ENCODE measurements at places on chromosomes 2 and 18.
A peak's percentile ranks its signal among the peaks of the same experiment; 100 is the strongest.

DNA sequence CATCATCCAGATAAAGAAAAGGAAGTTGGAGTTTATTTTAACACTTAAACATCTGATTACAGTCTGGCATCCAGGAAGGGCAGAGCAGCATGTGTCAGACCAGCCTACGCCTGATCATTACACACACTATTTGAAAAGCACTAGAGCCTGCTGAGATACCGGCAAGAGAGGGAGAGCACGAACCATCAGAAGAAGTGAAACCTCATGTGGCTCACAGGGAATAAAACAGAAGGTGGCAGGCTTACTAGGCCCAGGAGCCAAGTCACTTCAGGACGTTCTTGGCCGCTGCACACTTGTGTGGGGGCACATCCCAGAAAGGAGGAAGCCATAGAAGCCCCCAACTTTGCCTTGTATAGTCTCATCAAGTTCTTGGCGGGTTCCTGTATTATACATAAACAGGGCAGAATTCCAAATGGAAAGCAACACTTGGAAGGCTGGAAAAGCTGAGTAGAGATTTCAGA lies 105.5 kb downstream of the UGGT1 start:
- DNase-seq: no peak

- DNase-seq: no peak
Measured at GRCh38 chr2:15225131-15225530, 336.0 kb downstream of the NBAS start.

GRCh38 chr2:127640082-127641072 lies 5.6 kb upstream of the GPR17 start:
- no peak for DNase-seq

GRCh38 chr2:160408959-160409291 lies 84.7 kb downstream of the RBMS1 start:
- DNase-seq: no peak

DNA sequence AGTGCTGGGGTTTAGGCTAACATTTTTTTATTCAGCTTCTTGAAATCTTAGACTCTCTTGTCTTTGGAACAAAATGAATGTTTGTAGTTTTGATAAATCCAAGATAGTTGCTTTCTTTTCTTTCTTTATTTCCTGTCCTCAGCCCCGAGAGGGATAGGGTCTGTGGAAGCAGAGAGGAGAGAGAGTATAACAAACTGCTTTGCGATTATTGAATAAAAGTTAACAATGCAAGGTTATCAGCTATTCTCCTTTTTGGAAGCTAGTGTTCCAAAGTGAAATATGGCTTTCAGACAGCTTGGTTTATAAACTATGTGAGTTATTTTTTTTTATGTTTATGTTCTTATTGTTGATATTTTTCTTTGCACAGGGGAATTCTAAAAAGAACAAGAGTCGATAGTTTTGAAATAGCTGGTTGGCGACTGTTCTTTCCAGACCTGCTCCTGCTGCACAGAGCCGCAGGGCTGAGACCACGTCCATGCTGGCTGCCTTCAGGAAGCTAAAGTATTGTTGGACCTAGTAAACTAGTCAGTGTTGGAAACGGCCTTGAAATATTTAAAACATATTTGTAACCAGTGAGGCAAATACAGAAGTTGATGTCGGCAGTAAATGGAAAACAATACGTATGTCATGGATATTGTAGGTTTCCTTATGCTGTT lies 15.5 kb upstream of the STON1 start:
- no peak for DNase-seq

DNA sequence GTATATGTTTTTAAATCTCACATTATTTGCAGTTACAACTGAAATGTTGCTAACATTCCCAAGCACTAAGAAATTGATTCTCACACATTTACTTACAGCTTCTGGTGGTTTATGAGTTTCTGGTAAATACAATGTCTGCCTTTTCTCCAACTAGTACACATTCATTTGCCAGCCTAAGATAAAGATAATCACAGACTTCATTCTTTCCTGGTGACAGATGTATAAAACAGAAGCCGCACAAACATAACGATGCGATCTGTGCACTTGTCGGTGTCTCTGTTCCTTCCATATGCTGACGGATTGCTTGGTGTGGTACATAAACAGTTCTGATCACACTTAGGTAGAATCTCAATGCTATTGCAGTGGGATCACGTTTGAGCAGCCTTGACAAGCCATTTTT lies 100.4 kb upstream of the DDX18 start:
- DNase-seq: no peak

DNA sequence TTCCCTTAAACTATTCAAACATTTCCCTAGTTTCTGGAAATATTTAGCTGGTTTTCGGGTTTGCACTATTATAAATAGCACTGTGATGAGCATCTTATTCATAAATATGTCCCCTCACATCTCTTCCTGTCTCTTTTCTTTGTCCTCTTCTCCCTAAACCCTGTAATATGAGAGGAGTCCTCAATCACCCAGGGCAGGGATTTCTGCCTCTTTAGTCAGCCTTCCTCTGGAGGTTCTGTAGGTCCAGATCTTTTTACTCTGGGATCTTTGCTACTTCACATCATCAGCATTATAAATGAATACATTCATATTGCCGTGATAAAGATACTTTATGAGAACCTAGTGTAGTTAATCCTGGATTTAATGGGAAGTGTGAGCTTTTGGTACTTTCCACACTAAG lies 87.9 kb upstream of the TTN start:
- DNase-seq: no peak

DNA sequence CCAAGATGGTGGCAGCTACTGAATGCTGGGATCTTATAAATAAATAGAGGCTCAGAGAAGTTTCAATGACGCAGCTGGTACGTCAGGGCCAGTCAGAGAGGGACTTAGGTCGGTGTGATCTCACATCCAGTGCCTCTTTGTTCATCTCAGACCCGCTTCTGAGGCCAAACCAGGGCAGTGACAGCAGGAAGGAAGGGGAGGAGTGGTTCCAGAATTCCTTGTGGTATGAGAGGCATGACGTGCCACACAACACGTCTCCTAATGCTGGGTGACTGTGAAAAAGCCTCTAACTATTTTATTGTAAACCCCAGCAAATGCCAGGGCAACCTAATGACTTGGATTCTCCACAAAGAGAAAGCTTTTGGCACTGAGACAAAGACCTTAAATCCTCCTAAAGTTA lies 423.3 kb downstream of the LPIN1 start:
- DNase-seq: no peak

GRCh38 chr2:105114551-105114950 lies 76.7 kb downstream of the MRPS9 start:
- DNase-seq: no peak

DNA sequence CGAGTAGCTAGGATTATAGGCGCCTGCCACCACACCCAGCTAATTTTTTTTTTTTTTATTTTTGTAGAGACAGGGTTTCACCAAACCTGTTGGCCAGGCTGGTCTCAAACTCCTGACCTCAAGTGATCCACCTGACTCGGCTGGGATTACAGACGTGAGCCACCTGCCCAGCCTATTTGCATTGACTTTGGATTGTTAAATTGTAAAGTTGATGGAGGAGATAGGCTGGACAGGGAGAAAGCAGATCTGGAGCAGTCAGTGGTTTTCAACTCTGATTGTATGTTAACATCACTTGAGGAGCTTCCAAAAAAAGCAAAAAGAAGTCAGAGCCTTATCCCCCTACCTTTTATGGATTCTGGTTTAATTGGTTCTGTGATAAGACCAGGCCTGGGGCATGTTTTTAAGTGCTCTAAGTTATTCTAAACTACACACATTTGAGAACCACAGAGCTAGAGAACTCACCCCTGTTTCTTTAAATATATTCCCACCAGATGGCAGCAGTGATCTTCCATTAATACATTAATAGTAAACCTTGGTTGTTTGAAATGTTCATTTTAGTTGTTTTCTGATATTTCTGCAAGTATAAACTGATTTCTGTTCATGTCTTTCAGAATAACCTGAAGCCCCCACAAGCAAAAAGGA lies 7.5 kb downstream of the C2orf49 start:
- no peak for DNase-seq

GRCh38 chr2:94964193-94964592 lies 61.3 kb upstream of the MAL start:
- no peak for DNase-seq

- DNase-seq: no peak
Measured at GRCh38 chr2:29040552-29040951, 33.8 kb downstream of the PCARE start.

DNA sequence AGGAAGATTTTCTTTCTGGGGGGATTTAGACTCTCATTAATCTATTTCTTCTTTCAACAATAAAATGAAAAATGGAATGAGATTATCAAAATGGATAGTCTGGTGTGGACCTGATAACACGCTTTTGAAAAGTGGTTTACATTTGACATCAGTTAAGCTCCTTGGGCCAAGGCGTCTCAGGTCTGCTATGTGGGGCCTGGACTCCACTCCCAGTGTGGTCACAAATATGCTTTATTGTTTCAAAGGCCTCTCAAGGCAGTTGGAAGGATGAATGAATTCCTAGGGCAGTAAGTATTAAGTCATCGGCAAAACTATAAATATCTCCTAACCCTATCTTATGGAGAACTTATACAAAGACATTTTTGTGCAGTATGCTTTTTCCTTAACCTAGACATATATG lies 74.5 kb downstream of the ETAA1 start:
- DNase-seq: no peak

DNA sequence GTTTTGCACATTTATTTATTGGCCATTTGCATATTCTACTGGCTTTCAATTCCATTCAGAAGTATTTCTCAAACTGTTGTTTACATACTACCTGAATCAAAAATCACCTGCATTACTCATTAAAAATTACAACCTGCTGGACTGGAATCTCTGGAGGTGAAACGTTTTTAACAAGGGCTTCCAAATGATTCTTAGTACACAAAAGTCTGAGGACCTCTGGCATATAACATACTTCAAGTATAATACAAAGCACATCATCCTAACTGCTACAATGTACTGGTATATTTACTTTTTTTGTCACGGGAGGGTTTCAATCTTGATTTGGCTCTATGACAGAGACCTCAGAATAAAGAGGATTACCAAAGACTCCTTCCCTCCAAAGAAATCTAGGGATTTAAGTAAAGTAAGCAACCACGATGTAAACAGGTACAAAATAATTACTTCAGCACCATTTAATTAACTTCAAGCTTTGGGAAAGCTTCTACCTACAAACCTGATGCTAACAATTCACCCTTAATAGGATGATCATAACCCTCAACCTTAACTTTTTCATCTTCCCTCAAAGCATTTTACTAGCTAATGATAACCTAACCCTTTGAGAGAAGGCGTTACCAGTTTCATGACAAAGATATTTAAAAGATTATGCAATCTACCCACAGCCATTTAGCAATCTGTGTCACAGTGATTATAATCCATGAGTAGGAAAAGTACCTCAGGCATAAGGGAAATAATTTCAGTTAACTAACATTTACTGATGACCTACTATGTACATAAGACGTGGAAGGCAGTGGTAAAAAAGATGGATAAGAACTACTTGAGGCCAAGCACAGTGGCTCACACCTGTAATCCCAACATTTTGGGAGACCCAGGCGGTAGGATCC lies 24.7 kb downstream of the ATAD2B start:
- DNase-seq: no peak

- no peak for DNase-seq
Measured at GRCh38 chr2:205715831-205716525, 33.7 kb downstream of the NRP2 start.

- peak; percentile 50 for DNase-seq
Measured at GRCh38 chr18:8696749-8697211, 8.6 kb upstream of the MTCL1 start.
